COR-L47 (cell line): ENCODE measurements at places on chromosomes 5 and 9.

- no peak for DNase-seq
These were observed 59.8 kb downstream of the SH3RF2 start for GRCh38 chr5:145996135-145996534.

GRCh38 chr5:160976181-160976580, 124.2 kb upstream of the ATP10B start:
- no peak for DNase-seq

GRCh38 chr5:1901061-1901460, 18.3 kb upstream of the IRX4 start:
- no peak for DNase-seq

- DNase-seq: no peak
These were observed 138.4 kb upstream of the ZNF462 start for GRCh38 chr9:106724566-106724965.

DNA sequence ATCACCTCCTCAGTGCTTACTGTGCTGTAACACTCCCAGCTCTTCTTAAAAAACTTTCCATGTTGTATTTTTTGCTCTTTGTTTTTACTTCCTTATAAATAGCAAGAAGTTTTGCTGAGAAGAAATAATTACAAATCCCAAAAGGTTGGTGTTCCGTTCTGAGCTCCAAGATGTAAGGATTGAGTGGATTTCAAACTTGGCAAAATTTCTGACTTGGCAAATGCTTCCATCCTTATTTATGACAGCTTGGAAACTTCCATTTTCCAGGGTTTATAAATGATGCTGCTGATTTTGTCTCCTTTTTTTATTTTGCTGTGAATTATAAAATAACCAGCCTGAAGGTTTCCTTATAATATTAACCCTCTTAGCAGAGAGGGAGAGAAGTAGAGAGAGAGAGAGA, 151.9 kb downstream of the NTRK2 start:
- DNase-seq: no peak

DNA sequence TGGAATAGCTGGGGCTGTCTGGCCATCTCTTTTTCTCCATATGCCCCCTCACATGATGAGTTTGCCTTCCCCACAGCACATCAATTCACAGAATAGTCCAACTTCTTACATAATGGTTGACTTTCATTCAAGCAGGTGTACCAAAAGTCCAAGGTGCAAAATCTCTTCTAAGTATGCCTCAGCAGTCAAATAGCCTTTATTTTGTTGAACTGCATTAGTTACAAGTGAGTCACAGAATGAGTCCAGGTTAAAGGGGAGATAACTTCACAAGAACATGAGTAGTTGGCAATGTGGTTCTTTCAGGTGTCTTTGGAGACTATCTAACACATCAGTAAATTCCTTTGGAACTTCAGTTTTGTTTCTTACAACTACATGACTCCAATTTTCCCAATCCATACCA, 672.5 kb downstream of the PRELID2 start:
- DNase-seq: no peak

GRCh38 chr9:137009938-137010732, 13.8 kb upstream of the CLIC3 start:
- no peak for DNase-seq
